ENCODE measurements at places on chromosomes 1 and 21. TPM values are rescaled to one million over a fixed set of nuclear protein-coding genes. Genes with fewer than 3 reads are reported as not detected.

The SPRR2G gene
- not detected for total RNA-seq

The FCRL4 gene
- not detected for total RNA-seq

The LZIC gene
- 66.9 TPM for total RNA-seq

The HOOK1 gene
- 19.6 TPM for total RNA-seq

The FAM131C gene
- 4.6 TPM for total RNA-seq

The TGFBR3 gene
- 4.8 TPM for total RNA-seq

The LAMB3 gene
- total RNA-seq: 7.8 TPM

The G0S2 gene
- total RNA-seq: 2.1 TPM

The DCST1 gene
- total RNA-seq: not detected

The WNT9A gene
- total RNA-seq: 2.8 TPM
